Stimulated activated CD8-positive, alpha-beta memory T cell treated with anti-CD3 and anti-CD28 coated beads, Interleukin-15, amount 100 ng/mL, for 1 hour (primary cell): ENCODE measurements at places on chromosomes 5 and 9.

- DNase-seq = no peak
Observed at GRCh38 chr9:12954441-12954840, 179.6 kb downstream of the LURAP1L start.

DNA sequence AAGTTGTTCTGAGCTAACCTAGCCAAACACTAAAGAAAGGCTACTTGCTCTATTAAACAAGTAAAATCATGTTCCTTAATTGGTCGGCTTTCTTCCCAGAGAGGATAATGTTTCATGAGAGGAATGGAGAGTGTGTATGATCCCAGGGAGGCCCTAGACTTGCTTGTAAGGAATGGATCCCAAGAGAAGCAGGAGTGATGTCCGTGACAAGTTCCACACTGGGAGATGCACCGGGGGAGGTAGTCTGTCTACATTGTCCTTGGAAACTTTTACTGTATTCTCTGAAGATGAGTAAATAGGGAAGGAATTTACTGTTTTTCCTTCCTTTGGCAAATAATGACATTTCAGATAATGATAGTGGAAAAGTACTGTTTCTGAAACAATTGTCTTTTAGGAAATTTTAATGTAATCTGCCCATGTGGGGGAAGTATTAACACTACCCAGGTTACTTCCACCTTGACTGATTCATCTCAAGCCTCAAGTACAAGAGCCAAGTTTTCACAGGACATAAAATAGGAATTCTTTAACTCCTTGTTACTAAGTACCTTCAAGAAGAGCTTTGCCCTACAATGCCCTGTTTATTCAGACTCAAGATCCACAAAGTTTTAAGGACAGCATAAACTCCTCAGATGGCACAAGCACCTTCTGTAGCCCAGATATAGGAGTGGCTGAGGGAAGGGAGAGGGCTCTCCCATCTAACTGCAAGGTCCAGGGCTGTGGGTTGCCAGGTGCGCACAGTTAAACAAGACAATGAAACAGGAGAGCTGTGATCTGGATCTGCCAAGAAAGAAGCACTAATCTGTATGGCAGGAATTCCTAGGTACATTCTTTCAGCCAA, 152.1 kb downstream of the GNA14 start:
- DNase-seq = no peak

- no peak for DNase-seq
Observed at GRCh38 chr9:129007035-129007765, 20.9 kb downstream of the SH3GLB2 start.

DNA sequence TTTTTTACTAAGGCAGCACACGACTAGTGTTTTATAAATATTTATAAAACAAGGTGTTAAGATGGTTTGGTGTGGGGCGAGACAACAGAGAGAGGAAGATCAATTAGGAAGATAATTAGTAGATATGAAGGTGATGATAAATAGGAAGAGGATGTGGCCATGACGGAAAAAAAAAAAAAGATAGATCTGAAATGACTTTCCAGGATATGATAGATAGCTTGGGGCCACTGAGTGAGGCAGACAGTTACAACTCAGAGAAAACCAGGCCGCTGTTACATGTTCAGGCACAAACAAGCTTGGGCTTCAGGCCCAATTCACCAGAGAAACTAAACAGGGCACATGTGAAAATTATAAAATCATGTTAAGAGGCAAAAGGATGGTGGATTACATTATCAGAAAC, 43.2 kb downstream of the KIAA0825 start:
- no peak for DNase-seq

DNA sequence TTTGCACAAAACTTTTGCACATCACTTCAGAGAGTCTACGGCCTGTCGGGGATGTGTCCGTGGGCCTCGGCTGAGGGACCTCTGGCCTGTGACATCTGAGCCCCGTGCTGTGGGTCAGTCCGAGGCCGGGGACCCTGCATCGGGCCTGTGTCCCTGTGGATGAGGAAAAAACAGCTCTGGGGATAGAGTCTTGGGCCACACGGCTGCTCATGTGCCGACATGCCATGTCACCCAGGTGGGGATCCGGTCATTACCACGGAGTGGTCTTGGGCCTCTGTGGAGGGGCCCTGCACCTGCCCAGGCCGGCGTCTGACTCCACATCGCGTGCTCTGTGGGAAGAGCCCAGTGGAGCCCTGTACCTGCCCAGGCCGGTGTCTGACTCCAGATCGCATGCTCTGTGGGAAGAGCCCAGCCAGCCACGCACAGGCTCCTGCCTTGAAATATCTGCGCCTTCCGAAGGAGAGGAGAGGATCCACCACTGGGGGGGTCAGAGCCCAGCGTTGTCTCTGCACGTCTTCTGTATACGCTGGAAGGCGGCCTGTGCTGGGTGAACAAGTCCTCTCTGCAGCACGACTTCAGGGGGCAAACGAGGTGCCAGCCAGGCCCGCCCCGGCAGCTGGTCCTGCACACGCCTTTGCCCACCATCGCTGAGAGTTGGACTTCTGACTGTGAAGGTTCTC, 27.5 kb upstream of the IRX4 start:
- no peak for DNase-seq

GRCh38 chr5:76724871-76725270, 8.9 kb downstream of the F2R start:
- DNase-seq = no peak

- no peak for DNase-seq
Observed at GRCh38 chr5:73352243-73352642, 96.3 kb downstream of the FOXD1 start.

DNA sequence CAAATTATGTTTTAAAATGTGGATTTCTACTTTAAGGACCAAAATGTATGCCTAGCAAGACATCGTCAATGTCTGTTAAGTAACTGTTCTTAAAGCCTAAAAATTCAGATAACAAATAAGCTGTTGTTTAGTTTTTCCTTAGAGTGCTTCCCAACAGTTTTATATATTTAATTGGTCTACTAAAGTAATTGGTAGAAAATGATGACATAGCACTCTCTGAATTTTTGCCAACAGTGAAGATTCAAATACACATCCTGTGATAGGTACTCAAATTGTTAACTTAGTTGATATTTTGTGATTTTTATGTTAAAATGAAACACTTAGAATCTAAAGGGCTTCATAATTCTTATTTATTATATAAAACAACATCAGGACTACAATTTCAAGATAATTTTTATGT, 107.5 kb downstream of the TMEM232 start:
- DNase-seq = no peak
